AG09309 (cell line): ENCODE measurements at places on chromosomes 6 and 20.

DNA sequence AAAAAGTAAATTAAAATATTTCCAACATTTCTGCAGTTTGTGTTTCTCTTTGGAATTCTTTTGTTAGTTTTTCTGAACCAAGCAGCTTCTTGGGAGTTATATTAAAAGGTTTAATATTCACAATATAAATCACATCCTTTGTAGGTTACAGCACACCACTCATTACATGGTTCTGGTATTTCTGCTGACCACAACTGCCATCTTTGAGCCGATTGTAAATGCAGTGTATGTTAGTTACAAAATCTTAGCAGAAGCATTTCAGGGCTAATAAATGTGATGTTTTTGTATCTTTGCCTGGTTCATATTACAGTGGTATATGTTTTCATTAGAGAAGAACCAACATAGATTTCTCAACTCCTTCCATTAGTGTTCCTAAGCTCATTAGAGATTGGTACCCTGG is 19.1 kb upstream of the TSHZ2 start:
- no peak for DNase-seq

GRCh38 chr20:44737116-44737515 is 8.5 kb upstream of the KCNK15 start:
- no peak for DNase-seq

DNA sequence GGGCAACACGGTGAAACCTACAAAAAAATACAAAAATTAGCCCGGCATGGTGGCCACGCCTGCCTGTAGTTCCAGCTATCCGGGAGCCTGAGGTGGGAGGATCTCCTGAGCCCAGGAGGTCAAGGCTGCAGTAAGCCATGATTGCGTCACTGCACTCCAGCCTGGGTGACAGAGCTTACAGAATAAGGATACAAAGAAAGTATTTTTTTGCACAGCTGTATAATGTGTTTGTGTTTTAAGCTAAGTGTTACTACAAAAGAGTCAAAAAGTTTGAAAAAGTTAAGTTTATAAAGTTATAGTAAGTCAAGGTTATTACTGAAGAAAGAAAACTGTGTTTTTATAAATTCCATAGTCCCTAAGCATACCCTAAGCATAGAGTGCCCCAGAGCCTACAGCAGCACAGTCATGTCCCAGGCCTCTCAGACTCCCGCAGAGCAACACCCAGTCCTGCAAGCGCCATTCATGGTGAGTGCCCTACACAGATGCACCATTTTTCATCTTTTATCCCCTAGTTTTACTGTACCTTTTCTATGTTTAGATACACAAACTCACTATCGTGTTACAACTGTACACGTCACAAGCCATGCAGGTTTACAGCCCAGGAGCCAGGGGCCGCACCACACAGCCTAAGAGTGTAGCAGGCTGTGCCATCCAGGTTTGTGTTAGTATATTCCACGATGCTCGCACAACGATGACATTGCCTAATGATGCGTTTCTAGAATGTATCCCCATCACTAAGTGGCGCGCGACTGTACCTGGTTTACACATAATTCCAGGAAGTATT is 22.4 kb downstream of the TAF4 start:
- DNase-seq = no peak

DNA sequence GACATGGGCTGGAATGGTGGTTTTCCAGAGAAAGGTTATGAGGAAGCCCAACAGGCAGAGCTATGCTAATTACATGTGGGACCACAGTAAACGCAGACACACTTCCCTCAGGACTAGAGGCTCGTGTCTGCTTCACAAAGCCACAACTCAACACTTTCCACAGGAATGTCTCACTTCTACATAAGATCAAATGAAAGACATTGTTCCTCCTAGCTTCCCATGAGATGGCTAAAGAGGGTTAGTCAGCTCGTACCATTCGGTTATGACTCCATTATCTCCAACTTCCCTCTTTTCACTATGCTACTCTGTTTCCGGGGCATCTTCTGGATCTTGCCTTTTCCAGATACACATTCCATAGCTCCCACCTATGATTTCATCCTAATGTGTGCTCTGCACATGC is 29.1 kb upstream of the ZC3H12D start:
- no peak for DNase-seq

DNA sequence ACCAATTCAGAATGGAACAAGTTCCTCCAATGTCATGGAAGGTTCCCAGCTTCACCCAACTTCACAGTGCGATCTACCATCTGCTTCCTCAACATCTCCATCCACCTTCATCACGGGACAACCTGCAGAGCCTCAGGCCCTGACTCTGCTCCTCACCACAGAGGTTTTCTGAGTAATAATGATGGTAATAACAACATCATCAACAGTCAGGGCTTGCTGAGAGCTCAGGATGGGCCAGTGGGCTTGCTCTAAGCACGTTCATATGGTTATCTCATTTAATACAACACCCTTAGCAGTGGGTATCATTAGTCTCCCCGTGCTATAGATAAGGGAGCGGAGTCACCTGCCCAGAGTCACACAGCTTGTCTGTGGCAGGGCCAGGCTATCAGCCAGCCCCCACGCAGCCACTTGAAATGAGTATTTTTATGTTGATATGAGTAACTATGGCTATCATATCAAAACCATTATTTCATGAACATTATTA is 38.6 kb downstream of the PREX1 start:
- DNase-seq = no peak

DNA sequence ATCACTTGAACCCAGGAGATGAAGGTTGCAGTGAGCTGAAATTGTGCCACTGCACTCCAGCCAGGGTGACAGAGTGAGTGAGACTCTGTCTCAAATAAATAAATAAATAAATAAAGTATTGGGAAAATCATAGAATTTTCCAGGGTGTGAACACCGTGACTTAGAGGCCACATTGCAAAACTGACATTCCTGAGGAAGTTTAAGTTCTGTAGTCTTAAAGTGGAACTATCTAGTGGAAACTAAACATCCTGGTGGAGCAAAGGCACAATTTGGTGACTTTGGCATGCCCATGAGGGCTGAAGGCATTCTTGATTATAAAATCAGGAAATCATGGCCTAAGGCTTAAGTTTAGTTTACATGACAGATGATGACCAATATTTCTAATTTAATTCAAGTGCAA is 32.7 kb upstream of the MCM3 start:
- no peak for DNase-seq
